ENCODE measurements at places on chromosomes 12 and 14. TPM values are rescaled to one million over a fixed set of nuclear protein-coding genes. Genes with fewer than 3 reads are reported as not detected.
A peak's percentile ranks its signal among the peaks of the same experiment; 100 is the strongest.

- H3K4me1 ChIP-seq: peaks cover 24% of the 10 kb centered on the region
- no peak for DNase-seq
- H3K27me3 ChIP-seq: no peaks in the 10 kb centered on the region
- H3K4me3 ChIP-seq: peak overlapping the region; percentile 89
Observed at GRCh38 chr12:109994401-109995175, 1.6 kb downstream of the GIT2 start.

Gene TAS2R46
- total RNA-seq: 0.46 TPM

Gene USP44
- total RNA-seq: 0.10 TPM

Gene BEGAIN
- total RNA-seq: 26.5 TPM
